ENCODE measurements at places on chromosomes 3 and 15.

DNA sequence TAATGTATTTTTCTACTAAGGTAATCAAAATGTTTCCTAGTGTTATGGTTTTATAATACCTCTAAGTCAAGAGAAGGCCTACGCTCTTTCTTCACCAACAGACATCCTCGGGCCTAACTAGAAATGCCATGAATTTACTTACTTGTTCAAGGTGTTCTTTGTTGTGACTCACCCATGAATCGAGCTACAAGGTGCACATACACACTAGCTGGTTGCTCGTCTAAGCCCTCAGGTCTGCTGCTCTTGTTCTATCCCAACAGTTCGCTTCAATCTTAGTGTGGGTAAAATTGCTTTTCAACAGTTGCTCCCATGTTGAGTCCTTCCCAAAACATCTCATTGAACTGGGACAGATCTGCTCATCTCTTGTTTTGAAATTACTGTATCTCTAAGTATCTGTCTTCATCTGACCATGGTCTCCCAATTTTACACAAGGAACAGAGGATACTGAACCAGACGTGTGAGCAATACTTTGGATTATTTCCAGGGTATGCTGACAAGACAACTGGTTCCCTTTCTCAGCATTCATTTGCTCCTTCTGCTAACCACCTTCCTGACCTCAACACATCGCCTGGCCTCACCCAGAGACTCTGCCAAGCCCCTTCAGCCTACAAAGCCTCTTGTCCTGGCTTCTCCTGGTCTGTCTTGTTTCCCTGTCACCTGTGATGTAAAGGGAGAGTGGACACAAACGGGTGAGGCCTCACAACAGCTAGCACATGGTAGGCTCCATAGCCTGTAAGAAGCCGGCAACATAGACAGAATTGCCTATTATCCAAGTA, 84.2 kb downstream of the NEDD4 start:
- no peak for DNase-seq

DNA sequence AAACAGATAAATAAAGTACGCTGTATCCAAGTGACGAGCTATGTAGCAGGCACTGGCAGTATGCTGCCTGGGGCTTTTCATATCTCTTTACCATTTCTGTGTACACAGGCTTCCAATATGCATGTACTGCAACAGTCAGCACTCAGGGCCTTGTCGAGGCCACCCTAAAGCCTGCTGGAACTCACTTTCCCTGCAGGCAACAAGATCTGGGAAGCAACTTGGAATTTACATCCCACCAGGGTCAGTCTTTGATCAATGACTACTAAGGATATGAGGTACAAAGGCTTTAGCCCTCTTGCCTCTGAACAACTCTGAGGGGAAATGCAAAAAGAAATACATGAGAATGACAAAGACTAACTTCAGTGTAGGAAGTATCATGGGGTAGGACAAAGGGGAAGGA, 101.8 kb upstream of the ARL6 start:
- DNase-seq, result no peak

GRCh38 chr3:51373658-51374421, 11.3 kb upstream of the MANF start:
- no peak for DNase-seq

GRCh38 chr15:92848852-92849598, 51.1 kb upstream of the CHD2 start:
- DNase-seq, result peak; percentile 21

GRCh38 chr3:102531686-102532085, 96.9 kb downstream of the ZPLD1 start:
- no peak for DNase-seq

DNA sequence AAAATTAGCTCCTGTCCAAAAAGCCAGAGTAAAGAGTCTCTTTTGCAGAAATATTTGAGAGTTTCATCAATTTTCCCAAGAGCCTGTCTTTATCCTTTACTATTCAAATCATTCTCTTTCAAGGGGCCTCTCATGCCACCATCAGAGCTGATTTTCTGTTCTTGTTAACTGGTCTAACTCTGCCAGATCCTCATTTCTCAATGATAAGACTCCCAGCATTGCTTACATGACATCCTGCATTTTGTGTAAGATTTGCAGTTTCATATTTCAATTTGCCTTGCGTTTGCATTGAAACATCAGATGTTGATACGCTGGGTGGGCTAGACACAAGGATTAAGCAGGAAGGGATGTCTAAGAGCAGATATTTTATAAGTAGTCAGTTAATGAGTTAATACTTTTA, 228.7 kb downstream of the TBL1XR1 start:
- DNase-seq, result no peak

GRCh38 chr3:41138146-41138545, 61.2 kb upstream of the CTNNB1 start:
- no peak for DNase-seq

GRCh38 chr15:80832686-80833085, 53.5 kb downstream of the CEMIP start:
- DNase-seq, result no peak

DNA sequence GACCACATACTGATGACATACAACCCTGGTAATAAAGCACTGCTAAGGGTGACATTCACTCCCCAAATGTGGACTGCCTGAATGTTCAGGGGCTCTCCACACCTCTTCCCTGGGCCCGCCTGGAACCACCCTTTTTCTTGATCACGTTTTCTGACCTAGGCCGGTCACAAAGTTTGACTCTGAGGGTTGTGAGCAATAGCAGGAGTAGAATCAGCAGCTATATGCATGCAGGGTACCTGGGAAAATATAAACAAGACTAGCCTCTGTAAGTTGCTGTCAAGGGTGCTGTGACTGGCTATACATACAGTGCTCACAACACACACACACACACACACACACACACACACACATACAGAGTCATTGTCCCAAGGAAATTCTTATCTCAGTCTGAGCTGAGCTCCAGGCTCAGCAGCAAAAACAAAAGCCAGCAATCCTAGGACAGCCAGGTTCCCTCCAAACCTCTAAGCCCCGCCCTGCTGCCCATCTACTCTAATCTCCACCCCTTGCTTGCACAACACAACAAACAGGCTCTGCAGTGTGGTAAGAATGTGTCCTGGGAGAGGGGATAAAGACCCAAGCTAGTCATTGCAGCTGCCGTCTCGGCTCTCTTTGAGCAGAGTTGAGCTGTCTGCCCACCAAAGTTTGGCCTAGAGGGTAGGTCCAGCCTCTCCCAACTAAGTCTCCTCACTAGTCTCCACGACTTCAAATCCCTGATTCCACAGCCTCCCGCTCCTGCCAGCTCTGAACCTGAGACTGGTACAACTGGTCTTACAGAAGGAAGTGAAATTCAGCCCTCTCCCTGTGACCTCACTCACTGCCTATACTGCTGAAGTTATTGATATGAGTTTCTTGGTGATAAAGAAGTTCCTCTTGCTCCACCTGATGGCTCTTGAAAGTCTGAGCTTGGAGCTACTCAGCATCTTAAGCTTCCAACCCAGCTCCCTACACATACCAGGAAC, 2.2 kb downstream of the BMF start:
- no peak for DNase-seq

GRCh38 chr15:97200161-97200560, 760.3 kb upstream of the ARRDC4 start:
- no peak for DNase-seq

DNA sequence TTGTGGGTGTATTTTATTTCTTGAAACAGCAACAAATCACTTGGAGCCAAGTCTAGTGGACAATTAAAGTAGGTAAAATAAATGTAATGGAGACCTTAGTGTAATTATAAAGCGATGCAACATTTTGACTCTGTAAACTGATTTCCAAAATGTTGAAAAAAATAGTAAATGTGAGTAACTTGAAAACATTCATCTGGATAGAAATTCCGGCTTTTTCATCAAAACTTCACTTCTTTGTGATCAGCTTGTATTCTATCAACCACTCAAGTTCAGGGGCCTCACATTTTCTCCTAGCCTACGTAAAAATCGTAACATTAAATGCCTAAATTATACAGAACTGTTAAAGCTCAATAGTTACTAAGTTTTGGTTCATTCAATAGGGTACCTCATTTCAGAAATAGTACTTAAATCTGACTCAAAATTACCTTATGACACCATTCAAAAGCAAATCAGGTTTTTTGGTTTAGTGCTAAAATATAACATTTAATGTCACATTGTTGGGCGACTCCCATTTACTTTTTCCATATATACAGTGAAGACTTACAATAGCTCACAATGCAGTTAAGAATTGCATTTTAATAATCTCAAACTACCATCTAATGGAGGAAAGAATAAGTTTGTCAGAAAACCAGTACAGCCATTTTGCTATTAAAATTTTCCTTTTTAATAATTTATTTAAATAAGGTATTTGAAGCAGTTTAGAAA, 12.7 kb downstream of the CCNL1 start:
- no peak for DNase-seq

- DNase-seq, result no peak
These were observed 18.8 kb downstream of the ZBBX start for GRCh38 chr3:167361306-167361705.

GRCh38 chr15:33941279-33942063, 26.8 kb upstream of the CHRM5 start:
- DNase-seq, result no peak

GRCh38 chr3:61829722-61830350, 268.5 kb downstream of the PTPRG start:
- DNase-seq, result no peak

- DNase-seq, result no peak
These were observed 164.5 kb downstream of the IGF1R start for GRCh38 chr15:98812716-98813446.

GRCh38 chr15:55937040-55937439, 56.4 kb downstream of the NEDD4 start:
- no peak for DNase-seq
